Foreskin keratinocyte (primary cell): ENCODE measurements at places on chromosomes 11 and 22.

DNA sequence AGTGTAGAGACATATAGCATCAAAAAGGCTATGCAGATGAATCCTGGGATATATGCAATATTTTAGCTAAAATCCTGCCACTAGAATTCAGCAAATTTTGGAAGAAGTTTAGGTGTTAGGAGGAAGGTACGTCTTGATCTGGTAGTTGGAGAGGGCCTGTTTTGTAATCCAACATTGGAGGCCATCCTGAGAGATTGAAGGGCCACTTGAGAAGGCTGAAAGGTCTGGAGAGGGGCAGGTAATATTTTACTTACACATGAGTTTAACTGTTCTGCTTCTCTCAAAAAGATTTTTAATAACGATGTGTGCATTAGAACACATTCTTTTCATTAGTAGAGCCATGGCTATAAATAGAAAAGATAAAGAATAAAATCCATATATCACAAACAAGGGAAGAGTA is 422.1 kb downstream of the RAB38 start:
- no peak for DNase-seq

DNA sequence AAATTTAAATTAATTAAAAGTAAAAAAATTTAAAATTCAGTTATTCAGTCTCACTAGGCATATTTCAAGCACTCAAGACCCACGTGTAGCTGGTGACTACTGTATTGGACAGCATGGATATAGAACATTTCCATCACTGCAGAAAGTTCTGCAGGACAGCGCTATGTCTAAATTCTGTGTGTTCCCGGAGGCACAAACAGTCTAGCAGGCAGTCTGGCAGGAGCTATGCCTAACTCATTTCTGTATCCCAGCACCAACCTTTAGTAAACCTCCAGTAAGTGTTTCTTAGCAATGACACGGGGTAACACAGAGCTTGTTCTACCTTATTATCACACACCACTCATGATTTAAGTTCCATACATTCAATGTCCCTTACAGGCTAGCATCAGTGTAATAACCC is 48.5 kb downstream of the FAM168A start:
- DNase-seq = no peak

- no peak for DNase-seq
Observed at GRCh38 chr11:104637662-104638170, 260.5 kb downstream of the CASP12 start.

- DNase-seq = no peak
Observed at GRCh38 chr11:120284272-120284671, 40.8 kb upstream of the TLCD5 start.

DNA sequence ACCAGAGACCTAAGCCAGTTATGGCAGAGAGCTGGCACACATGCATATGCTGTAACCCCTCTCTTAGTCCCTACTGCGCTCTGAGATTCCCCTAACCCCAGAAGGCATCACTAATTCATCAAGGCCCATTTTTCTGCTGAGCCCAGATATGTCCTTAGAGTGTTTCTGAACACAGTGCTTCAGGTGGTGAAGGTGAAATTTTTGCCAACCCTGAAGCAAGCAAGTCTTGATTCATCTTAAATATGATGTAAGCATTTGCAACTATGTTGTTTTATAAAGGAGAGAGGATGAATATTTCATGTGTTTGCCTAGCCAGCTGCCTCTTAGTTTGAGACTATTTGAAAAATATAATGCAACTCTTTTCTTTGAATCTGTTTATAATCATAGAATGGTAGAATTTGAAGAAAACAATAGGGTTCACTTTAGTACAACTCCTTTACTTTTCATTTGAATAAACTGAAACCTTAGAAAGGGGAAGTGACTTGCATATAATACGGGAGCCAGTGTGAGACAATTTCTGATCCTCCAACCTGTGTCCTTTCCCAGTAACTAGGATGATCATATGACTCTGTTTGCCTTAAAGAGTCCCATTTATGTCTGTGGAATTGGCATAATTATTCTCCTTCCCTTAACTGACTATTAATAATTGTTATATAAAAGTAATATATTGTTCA is 194.3 kb upstream of the MTNR1B start:
- DNase-seq = no peak

GRCh38 chr11:17850336-17850735 is 115.8 kb downstream of the KCNC1 start:
- no peak for DNase-seq

DNA sequence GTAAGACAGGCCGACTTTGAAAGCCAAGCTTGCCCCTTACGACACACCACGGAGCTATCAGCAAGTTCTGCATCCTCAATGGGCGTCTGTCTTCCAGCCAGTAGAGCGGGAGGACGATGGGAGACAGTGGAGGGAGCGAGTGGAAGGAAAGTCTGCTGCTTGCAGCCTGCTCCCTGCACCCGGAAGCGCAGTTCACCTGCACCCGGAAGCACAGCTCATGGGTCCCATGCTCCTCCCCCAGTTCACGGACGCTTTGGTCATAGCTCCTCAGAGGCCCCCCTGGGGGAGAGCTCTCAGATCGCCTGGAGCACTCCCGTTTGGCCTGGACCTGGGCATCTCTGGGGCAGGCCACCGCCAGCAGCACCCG is 51.3 kb downstream of the FBLN1 start:
- no peak for DNase-seq

- DNase-seq = no peak
Observed at GRCh38 chr11:47413908-47414684, 5.7 kb downstream of the SLC39A13 start.

DNA sequence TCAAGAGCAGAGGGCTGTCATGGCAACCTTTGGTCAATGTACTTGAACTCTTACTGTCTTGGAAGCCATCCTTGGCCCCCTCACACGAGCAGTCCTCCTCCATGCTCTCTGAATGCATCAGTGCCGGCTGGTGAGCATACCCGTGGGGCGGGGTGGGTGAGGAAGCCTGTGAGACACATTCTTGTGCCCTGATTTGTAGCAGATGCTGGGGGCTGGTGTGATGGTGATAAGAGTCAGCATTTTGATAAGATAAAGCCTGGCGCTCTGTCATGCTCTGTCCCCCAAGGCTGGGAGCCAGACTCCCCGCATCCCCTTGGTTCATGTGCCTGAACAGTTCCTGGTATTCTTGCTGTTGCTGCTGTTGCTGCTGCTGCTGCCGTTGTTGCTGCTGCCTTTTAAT is 20.5 kb upstream of the APOA1 start:
- DNase-seq = no peak

DNA sequence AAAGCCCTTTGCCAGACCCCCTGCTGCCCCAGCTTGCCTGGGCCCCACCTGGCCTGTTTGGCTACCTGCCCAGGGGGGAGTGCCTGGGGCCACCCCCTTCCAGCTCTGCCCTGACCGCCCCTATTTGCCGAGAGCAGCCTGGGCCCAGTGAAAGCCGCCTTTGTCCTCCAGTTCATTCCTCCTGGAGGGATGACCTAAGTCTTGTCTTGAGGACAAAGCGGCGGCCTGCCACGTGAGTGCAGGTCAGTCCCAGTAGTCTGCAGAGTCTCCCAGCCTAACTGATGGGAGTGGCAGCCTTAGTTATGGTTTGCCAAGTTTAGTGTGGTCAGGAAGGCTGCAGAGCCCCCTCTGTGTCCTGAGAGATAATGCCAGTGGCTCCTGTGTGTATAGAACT is 115.9 kb upstream of the CRYBB3 start:
- no peak for DNase-seq

DNA sequence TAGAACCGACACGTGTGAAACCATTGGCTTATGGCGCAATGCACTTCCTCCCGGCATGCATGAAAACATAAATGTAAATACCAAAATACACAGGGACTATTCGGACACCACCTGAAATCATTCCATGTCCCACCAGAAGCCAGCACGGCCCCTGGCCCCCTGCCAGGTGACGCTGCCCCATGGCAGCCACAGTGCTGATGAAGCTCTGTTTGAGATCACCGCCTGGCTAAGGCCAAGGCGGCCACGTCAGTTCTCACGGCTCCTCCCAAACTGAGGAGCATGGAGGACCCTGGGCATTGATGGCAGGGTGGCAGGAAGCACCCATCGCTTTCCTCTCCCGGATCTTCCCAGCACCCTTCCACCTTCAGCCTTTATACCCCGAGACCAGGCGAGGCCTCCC is 89.5 kb downstream of the CDKN1C start:
- DNase-seq = no peak

DNA sequence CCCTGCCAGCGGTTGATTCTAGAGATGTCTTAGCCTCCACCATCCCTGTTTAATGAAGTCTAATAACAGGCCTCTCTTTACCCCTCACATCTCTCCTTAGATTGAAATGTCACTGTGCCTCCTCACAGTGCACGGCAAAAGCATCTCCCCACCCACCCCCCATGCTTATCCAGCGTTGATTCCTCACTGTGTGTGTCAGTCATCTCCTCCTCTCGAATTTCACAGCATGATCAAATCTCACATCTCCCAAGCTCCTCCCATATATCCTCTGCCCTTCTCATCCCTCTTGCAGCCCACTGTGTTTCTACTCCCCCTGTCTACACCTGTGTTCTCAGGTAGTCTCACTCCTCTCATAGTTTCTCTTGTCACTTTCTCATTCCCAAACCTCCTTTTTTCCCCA is 84.6 kb downstream of the DBX1 start:
- DNase-seq = no peak

- DNase-seq = no peak
Observed at GRCh38 chr11:86214710-86215109, 29.8 kb upstream of the EED start.

- DNase-seq = peak; percentile 47
Observed at GRCh38 chr11:19988598-19988997, 171.7 kb downstream of the DBX1 start.

GRCh38 chr11:133951327-133952198 is 5.2 kb downstream of the IGSF9B start:
- no peak for DNase-seq

DNA sequence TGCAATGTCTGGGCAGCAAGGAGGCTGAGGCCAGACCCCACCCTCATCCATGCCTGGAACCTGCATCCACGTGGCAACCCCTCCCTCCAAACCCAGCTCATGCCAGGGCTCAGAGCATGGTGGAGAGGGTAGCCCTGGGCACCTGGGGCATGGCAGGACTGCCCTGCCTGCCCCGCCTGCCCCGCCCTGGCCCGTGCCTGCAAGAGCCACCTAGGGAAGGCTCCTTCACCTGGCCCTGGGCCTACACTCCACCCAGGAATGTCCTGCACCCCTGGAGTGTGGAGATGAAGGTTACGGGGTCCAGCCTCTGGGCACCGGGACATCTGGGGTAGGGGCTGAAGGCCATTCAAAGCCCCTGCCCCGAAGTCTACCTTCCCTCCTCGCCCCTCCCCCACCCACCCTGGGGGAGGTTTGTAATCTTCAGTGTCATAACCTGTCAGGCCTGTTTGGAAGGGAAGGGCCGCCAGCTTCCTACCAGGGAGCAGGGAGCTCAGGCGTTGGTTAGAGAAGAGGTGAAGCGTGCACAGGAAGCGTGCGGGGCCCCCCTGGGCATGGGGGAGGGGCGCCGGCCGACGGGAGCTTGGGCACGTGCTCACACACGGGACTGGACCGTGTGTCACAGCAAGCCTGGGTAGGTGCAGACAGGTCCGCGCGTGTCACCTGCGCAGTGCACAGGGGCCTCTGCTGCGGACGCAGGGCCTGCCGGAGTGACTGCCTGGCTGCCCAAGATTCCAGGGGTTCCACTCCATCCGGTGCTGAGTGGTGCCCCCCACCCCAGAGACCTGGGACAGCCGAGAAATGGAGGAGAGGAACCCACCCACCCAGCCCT is 30.7 kb upstream of the TH start:
- DNase-seq = peak; percentile 69

DNA sequence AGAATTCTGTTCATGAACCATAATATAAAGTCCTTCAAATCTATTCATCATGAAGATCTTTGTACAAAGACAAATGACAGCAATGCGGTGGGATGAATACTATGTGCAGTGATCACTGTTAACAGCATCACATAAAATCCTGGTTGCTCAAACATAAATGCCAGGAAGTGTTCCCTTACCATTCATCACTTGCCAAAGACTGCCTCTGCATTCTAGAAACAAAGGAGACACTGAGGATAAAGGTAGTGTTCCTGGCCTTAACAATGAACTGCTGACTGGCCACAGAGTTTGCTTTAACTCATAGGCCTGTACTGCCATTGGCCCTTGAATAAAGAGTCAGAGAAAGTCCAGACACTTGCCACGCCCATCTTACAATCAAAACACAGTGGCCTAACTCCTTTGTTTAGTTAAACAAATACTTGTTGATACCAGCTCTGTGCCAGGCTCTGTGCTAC is 29.5 kb downstream of the C2CD3 start:
- no peak for DNase-seq

GRCh38 chr11:110479108-110480101 is 49.7 kb downstream of the FDX1 start:
- peak; percentile 46 for DNase-seq

DNA sequence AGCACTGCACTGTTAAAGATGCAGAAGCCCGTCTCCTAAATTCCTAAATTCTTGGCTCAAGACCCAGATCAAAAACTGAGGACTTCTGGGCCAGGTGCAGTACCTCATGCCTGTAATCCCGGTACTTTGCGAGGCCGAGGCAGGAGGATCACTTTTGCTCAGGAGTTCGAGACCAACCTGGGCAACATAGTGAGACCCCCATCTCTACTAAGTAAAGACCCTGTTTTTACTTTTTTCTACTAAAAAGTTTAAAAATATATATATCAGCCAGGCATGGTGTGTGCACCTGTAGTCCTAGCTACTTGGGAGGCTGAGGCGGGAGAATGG is 29.7 kb downstream of the PDGFB start:
- DNase-seq = no peak

GRCh38 chr22:35023692-35024363 is 42.1 kb upstream of the ISX start:
- DNase-seq = peak; percentile 13

- peak; percentile 72 for DNase-seq
Observed at GRCh38 chr11:16791191-16791961, 52.9 kb downstream of the C11orf58 start.

DNA sequence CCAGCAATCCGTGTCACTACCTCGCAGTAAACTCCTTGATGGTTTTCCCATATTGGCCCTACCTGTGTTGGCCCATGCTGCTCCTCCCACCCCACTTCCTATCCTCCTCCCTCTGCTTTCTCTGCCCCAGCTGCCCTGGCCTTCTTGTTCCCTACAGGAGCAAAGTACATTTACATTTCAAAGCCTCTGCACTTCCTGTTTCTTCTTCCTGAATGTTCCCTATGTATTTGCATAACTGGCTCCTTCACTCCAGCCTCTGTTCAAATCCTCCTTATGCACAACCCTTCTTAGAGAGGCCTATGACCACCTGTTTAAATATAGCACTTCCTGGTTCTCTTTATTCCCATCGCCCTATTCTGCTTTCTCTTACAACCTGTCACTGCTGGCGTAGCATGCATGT is 62.2 kb downstream of the PARVA start:
- no peak for DNase-seq

- DNase-seq = peak; percentile 83
Observed at GRCh38 chr11:19232910-19233503, 7.7 kb downstream of the E2F8 start.

DNA sequence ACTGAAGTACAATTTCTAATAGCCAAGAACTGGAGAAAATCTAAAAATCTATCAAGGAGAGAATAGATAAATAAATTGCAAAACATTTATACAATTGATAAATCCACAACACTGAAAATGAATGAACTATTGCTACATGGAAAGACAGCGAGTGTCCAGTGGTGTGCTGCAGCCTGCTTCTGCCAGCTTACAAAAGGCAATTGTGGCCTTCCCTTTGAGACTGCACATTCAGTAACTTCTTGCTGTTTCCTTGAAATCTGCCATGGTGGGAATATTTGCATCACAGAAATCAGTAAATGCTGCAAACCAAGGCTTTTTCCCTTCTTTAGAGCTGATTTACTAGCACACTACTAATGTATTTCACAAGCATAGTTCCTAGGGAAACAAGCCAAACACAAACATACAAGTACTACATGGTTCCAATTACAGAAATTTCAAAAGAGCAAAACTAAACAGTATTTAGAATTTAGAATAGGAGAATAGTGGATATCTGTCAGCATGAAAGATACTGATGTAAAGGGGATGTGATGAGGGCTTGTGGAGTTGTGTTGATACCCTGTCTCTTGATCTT is 76.9 kb upstream of the TRIM77 start:
- DNase-seq = no peak
